ENCODE measurements at places on chromosomes 2 and 18. TPM values are rescaled to one million over a fixed set of nuclear protein-coding genes. Genes with fewer than 3 reads are reported as not detected.

DNA sequence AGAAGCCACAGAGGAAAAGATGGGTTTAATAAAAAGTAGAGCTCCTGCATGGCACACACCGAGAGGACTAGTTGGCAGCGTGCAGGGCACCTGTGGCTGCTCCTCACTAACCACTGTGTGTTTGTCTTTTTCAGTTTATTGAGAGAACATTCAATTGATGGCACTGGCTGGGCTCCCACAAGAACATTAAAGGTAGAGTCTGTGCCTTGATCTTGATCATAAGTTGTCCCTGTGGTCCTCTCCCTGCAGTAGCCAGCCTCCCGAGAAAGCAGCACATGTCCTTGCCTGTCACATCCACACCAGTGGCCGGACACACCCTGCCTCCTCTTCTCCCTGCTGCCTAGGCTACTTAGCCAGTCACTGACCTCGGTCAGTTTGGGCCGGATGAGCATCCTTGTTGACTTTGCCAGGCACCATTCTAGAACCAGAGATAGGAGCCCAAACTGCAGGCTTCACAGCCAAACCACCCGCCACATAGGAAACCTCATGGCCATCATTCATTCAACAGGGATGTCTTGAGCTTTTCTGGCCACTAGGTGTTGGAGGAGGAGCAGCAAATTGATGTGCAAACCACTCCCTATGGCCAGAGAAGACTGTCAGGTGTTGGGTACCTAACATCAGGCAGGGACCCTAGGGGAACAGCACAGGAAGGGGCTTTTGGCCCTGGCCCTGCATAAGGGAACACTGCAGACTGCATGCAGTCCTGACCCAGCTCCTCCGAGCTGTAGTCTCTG is 30.2 kb upstream of the SCLY start:
- DNase-seq: no peak

DNA sequence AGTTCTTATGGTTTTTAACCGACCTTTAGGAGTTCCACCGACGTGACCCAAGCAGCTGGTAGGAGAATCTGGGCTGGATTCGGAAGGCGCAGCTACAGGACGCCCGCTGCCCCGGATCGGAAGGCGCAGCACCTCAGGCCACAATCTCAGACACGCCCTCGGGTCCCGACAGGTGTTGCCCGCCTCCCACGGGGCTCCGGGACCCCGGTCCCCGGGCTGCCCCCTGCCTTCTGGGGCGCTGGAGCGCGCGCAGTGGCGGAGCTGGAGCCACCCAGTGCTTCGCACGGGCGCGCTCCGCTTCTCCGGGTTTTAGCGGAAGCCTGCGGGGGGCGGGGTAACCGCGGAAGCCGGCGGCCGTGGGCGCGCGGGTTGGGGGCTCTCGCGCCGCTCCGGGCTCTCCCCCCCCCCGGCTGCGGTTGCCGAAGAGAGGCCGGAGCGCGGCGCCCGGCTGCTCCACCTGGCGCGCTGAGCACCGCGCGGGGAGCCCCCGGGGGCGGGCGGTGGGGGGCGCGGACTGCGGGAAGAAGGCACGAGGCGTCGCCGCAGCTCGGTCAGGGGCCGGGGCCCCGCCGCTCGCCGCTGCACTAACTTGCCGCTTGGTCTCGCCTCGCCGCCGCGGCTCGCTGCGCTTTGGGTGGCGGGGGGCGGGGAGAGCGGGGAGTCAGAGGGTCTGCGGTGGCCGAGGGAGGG is 718.8 kb downstream of the DPP10 start:
- no peak for DNase-seq

- no peak for DNase-seq
Measured at GRCh38 chr2:207960090-207960489, 65.2 kb downstream of the PLEKHM3 start.

DNA sequence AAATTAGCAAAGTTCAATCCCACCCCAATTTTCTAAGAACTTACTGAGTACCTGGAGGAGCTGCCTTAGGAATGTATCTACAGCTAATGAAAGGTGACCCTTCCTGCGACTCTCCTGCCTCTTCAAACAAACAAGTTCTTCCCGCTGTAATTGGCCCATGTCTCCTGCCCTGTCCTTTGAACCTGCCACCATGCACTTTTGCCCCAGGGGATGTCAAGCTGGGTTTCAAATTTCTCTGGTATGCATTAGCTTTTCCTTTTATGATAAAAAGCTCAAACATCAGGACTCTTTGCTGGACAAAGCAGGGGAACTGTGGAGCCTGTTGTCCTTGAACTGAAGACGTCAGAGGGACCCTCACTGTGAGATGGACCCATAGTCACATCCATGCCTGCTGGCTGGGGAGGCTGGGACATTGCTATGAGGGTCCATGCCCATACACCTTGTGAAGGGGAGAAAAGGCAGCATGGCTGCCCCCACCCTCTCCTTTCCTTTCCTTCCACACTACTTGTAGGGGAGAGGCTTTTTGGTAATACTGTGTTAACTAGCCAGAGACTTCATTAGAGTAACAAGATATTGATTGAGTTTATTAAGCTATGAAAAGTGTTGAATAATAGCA is 210.7 kb upstream of the COPS8 start:
- no peak for DNase-seq

DNA sequence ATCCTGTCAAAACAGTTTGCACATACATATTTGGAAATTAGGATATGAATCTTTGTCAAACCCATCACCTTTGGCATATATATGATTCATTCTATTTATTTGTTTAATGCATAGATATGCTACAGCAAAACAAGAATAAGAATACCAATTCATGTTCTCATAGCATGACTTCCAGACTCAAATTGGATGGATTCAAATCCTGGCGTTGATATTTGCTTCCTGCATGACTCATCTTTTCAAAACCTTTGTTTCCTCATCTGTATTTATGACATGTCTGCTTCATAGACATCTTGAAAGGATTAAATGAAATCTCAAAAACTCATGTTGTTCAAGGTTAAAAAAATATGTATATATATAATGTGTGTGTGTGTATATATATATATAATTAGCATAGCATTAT is 261.3 kb downstream of the MBD5 start:
- no peak for DNase-seq

- DNase-seq: no peak
Measured at GRCh38 chr2:118021356-118021755, 7.5 kb upstream of the CCDC93 start.

DNA sequence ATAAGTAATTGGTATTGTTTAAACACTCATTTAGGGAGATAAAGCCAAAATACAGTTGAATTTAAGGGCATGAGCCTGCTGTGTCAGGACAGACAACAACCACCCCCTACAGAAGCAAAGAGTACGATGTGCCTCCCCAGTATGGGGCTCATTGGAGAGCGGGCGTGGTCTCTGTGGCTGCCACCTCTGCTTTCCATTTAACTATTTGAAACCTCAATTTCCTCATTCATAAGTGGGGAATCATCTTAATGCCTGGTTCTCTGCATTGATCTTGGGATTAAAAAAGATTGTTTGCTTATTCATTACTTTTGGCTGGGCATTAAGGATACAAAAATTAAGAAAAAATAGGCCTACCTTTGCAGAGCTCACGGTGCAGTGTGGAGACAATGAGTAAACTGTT is 21.4 kb downstream of the KCNS3 start:
- no peak for DNase-seq

- no peak for DNase-seq
Measured at GRCh38 chr2:159091381-159091780, 122.9 kb downstream of the TANC1 start.

GRCh38 chr2:44708661-44709000 is 232.9 kb upstream of the SIX3 start:
- DNase-seq: no peak

DNA sequence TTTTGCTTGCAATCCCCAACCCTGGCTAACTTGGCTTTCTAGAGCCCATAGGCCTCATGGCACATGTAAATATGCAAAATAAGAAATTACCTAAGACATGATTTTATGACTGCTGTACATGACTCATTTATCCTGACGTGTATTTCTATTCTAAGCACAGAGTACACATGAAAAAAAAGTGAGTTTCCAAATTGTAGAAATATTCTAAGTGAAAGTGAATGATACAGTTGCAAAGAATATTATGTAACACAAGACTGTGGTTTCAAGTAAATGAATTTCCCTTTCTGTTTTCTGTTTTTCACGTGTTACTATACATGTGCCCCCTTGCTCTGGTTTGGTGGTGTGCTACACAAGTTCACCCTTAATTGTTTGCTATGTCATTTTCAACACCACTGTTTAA is 162.4 kb downstream of the LRP1B start:
- no peak for DNase-seq

DNA sequence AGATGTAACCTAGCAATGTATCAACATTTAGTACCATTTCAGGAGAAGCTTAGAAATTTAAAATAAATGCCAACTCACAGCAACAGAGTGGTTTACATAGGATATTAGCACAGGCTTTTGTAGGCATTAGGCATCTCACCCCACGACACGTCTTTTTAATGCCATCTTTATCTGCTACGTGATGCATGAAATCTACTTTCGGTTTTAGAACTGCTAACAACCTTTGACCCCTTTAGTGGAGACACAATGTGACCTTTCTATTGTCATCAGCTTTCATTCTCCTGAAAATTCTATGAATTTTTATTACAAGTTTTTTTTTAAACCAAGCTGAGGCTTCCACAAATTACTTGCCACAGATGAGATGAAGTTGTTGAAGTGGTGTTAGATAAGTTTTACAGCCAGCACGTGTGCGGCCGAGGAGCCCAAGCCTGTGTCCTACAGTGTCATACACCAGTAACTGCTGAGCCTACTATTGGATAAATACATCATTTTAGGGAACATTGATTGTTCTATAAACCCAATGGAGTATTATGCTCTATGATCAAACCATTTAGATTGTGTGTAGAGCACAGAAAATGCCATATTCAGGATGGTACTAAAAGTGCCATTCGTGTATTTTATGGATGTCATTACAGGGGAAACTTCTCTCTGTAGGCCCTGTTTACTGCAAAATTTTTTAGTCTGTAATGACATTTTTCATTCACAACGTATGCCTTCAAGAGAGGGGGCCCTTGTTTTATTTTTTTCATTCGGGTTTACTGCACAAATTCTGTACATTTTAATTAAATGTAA is 151.6 kb downstream of the PTGR3 start:
- no peak for DNase-seq

DNA sequence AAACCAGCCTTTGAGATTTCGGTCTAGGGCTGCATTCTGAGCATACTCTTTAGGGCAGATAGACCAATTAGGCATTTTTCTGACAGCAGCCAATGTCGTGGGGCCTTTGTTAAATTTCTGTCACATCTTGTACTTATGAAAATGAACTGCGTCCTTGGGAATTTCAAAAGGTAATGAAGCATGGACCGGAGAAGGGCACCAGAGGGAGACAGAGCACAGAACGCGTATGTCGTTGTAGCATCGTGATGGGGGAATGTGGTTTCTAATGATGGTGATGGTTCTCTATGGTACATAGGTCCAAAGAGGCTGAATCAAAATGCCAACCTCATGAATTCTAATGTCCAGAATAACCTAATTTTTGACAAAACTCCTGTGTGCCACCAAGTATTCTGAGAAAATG is 483.9 kb upstream of the CRIM1 start:
- DNase-seq: no peak

- no peak for DNase-seq
Measured at GRCh38 chr2:60847854-60848253, 33.5 kb upstream of the REL start.

DNA sequence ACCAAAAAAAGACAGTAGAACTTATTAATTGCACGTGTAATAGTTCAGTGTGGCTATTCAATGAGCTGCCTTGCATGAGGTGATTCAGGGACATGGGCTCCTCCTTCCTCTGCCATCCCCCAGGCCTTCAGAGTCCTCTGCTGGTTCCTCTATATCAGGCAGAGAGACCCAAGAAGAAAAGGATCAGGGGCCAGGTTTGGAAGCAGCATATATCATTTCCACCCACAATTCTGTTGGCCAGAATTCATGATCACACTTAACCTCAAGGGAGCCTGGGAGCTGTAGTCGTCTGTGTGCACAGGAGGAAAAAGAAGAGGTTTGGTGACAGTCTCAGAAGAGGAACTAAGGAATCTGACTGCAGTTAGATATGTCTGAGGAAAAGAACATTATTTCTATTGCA is 114.0 kb upstream of the GLS start:
- DNase-seq: no peak

GRCh38 chr2:168243061-168243460 is 4.3 kb downstream of the STK39 start:
- DNase-seq: no peak

DNA sequence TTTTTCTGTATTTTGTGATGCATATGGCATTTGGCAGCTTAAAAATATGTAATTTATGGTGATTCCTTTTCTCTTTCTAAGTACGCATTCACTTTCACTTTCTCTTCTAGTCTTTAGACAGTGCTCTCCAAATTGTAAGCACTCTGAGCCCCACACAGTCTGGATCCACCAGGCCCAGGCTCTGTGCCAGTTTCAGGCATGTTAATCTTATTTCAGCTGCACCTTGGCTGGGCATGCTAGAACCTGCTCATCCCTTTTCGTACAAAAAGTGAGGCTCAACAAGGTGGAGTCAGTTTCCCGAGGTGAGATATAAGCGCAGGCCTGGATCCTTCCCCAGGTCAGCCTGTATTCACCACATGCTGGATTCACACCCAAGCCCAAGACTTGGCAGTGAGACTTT is 203.9 kb downstream of the MTX2 start:
- no peak for DNase-seq

DNA sequence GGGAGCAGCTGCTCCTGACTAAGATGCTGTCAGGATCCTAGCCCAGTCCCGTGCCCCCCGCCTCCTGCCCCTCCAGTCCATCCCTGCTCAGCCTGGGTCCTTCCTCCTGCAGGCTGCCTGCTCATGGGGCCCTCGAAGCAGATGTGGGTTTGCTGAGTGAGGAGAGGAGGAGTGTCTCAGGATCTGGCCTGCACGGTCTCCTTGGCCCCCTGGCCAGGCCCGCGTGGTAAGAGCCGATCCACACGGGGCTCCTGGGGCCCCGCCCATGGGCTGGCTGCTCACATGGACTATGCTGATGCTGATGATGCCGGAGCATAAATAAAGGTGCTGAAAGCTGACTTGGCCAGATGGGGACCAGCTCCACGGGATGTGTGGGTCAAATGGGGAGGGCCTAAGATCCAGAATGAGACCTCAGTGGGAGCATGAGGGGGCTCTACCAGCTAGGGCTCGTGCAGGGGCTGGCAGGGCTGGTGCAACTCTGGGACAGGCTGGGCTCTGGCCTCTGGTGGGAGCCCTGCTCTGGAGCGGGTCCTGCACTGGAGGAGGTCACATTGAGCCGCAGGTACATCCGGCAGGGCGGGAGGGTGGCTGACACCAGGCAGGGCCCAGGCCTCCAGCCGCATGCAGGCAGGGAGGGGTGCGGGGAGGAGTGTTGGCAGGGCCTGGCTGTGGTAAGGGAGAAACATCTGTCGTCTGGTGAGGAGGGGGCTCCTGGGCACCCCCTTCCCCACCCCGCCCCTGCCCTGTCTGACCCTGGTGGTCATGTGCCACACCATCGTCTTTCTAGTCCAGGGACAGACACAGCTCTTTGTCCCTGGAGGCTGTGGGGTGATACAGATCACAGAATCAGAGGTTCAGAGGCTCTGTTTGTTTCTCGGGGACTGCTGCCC is 275.3 kb upstream of the HDAC4 start:
- DNase-seq: no peak

GRCh38 chr2:188986839-188987238 is 12.7 kb downstream of the COL3A1 start:
- DNase-seq: no peak

ASPRV1 gene
- total RNA-seq: 1.1 TPM

CDH20 gene
- not detected for total RNA-seq

SIGLEC15 gene
- total RNA-seq: not detected

DYTN gene
- total RNA-seq: not detected

AOX1 gene
- total RNA-seq: 0.07 TPM

SAG gene
- 0.17 TPM for total RNA-seq

ANKRD30B gene
- not detected for total RNA-seq

C2orf66 gene
- not detected for total RNA-seq

SCN9A gene
- total RNA-seq: not detected

CYBRD1 gene
- not detected for total RNA-seq

LIMS2 gene
- 4.2 TPM for total RNA-seq

ARID5A gene
- 100 TPM for total RNA-seq
